NCI-H446 treated with DMSO at 0.1 percent for 48 hours (cell line): ENCODE measurements at places on chromosomes 16 and 17.

GRCh38 chr16:11408216-11408615 is 63.0 kb downstream of the RMI2 start:
- DNase-seq: no peak

- no peak for DNase-seq
Measured at GRCh38 chr17:66632731-66633130, 202.2 kb upstream of the CACNG5 start.

GRCh38 chr16:16076423-16076813 is 127.0 kb downstream of the ABCC1 start:
- DNase-seq: no peak

DNA sequence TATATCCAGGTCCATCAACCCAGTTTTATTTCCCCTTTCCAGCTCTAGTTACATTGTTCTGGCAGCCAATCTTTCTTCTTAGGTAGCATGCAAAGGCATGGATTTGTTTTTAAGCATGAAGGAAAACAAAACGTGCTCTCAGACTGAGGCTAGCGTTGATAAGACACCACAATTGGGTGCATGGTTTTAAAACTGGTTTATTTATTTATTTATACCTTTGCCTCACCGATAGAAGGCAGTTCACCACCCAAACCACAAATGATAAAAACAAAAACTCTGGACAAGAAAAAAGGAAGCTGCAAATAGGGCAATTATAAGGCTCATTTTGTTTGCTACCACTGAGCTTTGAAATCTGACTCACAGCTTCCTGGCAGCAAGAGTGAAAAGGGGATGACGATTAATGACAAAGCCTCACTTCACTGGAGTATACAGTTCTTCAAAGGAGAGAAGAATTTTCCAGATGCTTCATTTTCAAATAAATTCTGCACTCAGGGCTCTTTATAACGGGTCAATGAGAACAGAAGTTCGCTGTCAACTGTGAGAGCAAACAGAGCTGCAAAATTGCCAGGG is 278.4 kb upstream of the IRX5 start:
- DNase-seq: no peak

GRCh38 chr16:8585857-8586256 is 4.5 kb downstream of the TMEM114 start:
- no peak for DNase-seq

GRCh38 chr17:38428643-38429371 is 543 bp downstream of the ARHGAP23 start:
- DNase-seq: no peak
